ENCODE measurements at places on chromosomes 6 and 20.

DNA sequence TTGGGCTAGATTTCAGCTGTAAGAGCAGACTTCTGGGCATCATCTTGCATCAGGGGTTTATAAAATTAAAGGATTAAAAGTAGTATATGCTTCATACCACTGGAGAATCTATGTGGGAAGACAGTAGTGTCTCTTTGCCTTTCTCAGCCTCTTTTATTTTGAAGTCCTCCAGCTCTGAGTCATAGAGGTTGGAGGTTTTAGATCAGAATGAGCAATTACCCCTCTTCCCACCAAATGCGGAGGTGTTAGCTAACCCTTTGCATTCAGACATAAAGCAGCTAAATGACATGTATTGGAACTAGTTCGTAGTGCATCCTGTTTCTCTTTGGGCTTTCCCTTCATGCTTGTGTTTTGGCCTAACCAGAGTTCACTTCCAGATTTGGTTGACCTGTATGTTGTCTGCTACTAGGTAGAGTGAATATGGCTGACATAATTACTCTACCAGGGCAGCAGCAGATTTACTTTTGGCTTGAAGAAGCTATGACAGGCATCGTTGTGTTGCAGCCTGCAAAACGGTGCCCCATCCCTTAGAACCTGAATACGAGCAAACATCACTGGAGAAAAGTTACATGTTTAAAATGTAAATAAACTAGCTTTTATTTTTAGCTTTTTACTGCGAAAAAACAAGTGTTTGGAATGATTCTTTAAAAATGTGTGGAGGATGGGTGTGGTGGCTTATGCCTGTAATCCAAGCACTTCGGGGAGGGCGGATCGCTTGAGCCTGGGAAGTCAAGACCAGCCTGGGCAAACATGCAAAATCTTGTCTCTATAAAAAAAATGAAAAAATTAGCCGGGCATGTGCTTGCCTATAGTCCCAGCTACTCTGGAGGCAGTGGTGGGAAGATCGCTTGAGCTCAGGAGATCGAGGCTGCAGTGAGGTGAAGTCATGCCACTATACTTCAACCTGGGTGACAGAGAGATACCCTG is 82.2 kb downstream of the MYO6 start:
- DNase-seq: no peak

- DNase-seq: no peak
Observed at GRCh38 chr6:122872311-122872710, 83.3 kb downstream of the SMPDL3A start.

- no peak for DNase-seq
Observed at GRCh38 chr6:3440911-3441310, 15.9 kb downstream of the SLC22A23 start.

DNA sequence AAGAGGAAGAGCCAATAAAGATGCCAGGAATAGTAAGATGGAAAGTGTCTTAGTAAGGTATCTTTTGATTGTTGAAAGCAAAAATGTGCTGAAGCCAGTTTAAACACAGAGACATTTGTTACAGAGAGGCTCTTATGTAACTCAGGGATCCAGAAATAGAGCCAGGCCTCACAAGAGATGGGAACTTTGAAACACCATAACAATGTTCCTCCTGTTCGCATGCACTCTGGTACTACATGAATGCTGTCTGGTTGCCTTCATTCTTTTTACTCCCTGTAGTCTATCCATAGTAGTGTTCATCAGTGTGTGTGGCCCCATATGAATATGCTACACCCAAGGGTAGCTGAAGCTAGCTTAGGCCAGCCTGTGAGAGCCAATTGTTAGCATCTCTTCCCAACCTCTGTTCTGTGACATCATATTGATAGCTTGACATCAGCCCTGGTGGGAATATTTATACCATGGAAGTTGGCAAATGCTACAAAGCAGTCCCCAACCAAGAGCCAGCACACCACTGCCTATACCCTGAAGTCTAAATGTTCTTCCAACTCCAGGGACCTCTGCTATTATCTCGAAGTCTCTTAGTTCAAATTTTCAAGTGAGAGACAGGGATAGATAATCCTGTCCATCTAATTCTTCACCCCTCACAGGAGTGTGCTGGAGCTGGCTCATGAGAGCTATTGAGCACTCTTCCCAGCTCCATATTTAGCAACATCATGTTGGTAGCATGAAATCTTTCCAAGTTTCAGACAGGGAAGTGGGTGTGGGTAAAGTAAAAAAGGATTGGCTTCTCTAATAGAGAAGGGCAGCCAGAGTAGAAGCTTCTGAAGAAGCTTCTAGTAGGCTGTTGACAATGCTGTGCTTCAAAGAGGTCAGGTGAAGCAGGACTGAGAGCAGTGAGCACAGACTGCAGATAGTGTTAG is 7.0 kb downstream of the NDUFAF5 start:
- no peak for DNase-seq

DNA sequence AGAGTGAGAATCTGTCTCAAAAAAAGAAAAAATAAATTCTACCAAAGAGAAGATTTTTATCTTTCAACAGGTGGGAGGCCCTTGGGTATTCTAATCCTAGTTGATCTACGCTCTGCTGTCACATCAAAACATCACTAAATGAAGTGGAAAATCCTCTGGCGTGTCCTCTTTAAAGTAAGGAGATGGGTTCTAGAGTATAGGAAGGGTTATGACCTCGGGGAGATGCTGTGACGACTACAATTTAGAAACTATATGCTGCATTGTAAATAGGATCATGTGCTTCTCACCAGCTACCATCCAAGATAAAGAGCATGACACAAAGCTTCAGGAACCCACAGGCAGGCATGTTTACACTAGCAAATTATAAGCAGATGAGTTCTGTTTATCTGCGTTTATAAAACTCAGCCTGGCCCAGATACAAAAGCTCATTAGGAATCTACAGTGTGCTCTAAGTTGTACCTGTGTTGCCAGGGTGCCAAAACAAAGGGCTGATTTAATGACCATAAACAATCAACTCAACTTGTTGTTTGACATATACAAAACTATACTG is 197.1 kb upstream of the PLN start:
- DNase-seq: no peak

DNA sequence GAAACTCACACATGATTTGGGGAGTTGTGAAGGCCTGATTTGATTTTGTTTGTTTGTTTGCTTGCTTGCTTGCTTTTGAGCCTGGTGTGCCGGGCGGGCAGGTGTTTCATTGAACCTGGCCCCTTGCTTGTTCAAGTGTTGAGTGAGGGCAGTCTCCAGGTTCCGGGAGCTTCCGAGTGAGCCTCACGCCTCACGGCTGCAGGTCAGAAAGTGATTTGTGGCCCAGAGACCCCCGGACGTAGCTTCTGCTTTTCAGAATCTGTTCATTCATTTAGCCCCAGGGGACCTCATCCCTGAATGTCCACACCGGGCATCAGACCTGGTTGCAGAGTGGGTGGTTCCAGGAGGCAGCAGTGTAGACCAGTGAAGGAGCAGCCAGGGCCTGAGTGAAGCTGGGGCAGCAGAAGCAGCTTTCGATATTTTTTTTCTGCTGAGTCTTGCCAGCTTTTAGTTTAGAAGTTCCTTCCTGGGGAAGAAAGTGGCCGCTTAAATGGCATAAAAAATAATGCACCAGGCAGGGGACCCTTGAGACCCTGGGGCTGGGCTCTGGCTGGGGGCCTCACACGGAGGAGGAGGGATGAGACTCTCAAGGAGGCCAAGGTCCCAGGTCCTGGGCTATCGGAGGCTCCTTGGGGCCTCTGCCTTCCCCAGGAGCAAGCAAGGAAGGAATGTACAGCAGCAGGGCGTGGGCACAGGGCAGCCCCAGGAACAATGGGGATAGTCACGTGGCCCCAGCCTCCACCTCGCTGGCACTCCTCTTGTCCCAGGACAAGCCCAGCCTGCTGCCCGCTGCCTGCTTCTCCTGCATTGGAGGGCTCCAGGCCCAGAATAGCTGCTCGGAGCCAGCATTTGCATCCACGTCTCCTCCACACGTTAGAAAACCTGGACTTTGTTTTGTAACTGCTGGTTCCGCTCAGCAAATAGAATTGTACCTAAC is 89.2 kb upstream of the BHLHE23 start:
- no peak for DNase-seq

DNA sequence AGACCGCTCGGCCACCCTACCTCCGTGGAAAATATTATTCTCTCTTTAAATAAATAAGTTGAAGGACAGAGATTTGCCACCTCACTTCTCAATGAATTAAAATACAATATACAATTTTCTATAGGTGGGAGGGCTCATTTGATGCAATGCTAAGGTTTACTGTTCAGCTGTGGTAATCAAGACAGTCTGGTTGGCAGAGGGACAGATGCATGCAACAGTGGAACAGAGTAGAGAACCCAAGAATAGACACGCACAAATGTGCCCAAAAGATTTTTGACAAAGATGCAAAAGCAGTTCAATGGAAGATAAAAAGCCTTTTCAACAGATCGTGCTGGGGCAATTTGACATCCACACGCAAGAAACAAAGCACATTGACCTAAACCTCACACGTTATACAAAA is 145.2 kb downstream of the CEBPB start:
- no peak for DNase-seq

DNA sequence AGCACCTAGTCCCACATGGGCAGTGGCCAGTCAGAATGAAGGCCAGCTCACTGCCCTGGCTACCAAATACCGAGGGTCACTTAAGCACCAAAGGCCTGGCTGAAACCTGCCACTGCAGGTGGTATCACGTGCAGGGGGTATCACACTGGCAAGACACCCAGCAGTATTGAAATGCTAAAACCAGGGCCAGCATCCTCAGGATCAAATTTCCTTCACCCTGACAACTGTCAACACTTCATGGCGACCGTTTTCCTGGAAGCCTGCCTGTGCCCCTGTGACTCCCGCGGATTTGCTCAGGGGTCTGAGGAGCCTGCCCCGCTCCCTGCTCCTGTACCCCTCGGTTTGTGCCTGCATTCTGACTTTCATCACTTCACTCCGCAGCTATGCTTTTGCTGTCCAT is 151.1 kb downstream of the TTLL2 start:
- no peak for DNase-seq

GRCh38 chr20:4375881-4376280 is 345.8 kb upstream of the PRND start:
- DNase-seq: no peak

DNA sequence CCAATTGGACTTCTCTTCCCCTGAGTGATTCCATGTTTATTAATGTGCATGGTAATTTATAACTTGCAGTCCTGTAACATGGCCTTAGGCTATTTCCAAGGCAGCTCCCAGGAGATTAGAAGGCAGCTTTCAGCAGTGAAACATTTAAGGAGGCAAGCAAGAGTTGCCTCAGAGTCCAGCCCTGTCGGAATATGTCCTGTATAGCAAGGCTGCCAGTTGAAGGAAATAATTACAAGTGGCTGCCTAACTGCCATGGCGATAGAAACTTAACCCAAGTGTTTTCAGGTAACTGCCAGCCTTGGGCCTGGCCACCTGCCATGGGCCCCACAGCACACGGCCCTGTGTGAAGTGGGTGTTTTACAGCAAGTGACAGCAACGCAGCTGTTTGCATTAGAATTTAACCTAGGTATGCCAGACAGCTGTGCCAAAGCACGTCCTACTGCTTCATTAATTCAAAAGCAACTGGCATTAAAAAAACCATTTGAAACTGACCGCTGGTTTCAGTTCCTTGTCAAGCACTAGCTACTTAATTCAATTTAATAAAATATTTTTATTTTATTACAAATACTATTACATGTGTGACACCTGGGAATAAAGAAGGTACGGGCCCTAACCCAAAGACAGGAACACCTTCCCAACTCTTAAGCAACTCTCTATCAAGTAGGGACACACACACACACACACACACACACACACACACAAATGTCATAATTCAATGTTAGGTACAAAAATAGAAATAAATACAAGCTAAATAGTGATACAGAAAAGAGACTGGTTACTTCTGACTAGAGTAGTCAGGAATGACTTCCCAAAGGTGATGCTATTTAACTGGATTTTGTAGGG is 151.8 kb upstream of the HEY2 start:
- no peak for DNase-seq

DNA sequence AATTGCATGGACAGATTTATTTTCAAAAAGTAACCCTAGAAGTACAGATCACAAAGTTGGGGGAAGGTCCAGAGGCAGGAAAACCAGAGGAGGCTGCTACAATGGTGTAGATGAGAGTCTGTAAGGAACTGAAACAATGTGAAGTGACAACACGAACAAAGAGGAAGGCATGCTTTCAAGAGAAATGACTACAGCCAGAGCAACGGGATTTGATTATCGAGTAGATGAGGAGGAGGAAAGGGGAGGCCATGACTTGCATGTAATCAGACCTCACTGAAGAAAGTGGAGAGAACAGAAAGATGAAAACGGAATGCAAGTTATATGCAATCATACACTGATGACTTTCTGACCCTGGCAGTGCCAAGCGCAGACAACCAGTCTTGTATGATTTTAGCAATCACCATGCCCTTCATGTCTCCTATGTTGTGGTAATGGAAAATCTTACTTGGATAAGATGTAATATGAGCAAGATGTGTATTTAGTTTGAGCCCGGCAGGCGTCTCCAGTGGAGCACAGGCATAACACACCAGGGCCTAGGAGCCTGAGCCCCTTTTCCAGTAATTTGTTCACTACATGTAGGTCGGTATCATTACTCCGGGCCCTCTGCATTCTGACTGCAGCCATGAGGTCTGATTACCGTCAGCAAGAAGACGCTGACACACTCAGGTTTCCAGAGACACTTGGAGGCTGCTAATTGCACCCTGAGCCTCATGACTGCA is 34.0 kb upstream of the FAM83C start:
- no peak for DNase-seq

- no peak for DNase-seq
Observed at GRCh38 chr6:34969662-34970265, 80.7 kb downstream of the ANKS1A start.

- no peak for DNase-seq
Observed at GRCh38 chr6:31357886-31358285, 907 bp upstream of the HLA-B start.

DNA sequence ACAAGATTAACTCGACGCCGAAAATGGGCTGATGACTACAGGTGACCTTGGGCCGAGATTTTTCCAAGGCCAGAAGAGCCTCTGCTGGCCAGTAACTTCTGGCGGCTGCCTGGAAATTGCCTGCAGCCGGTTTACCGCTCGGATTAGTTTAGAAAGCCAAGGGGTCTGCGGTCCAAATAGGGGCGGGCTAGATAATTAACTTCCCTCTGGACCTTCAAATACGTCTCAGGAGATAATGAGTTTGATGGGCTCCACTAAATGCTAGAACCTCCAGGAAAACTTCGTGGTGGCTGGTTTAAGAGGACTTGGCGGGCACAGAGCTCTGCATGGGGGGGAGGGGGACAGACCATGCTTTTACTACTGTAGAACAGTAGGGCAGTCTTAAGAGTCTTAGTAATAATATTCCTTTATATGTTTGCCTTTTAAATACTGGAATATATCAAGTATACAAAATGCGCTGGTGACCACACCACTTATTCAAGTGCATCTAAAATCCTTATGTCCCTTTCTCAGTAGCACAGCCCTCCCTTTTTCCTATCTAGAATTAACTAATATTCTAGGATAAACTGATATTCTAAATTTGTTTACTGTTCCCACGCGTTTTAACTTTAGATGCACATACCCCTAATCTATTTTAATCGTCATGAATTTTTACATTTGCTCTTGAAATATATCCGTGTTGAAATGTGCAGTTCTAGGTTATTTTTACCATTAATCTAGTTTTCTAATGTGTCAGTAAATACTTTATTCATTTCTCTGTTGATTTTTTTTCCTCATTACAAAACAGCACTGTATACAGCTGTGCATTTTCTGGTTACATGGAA is 107.5 kb upstream of the PRSS16 start:
- DNase-seq: no peak
